Effector memory CD8-positive, alpha-beta T cell (primary cell): ENCODE measurements at places on chromosomes 7 and 10.

GRCh38 chr7:85025312-85025756 is 161.5 kb downstream of the SEMA3D start:
- DNase-seq: no peak

DNA sequence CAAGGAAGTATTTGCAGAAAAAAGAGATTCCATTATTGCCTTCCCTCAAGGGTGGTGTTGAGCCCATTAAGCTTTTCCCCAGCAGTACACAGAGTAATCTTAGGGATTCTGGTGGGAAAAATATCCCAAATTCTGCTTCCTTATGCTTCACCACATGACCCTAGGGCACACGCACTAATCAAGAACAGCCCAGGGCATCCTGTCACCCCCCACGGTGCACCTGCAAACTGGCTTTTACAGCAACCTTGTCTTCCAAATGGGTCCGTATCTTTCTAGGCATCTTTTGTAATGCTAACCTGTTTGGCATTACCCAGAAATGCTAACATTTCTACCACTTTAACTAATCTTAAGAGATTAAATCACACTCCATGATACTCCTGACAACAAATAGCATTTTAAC is 926 bp upstream of the C7orf33 start:
- no peak for DNase-seq

DNA sequence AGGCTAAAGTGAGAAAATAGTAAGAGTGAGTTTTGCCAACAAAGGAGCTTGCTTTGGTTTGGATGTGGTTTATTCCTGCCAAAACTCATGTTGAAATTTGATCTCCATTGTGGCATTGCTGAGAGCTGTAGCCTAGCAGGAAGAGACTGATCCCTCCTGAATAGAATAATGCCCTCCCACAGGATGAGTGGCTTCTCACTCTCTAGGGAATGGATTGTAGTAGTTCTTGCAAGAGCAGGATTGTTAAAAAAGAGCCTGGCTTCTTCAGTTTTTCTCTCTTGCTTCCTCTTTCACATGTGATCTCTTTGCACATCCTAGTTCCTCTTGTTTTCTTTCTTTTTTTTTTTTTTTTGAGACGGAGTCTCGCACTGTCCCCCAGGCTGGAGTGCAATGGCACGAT is 34.4 kb downstream of the ASAH2 start:
- no peak for DNase-seq

DNA sequence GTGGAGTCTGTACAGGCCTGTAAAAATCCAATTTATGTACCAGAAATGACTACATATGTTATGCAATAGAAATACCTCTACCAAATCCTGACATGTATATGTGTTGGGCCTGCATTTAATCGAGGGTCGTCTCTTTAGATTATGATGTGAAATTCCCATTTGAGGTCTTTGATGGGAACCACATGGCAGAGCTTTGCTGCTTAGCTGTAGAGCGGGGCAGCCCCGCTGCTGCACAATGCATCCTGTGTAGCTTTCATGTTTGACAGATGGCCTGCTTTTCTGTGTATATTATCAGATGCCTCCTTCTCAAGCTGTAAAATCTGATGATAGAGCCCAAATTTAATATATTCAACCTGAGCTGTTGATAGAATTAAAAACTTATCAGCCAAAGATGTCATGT is 65.8 kb downstream of the RAB18 start:
- no peak for DNase-seq

DNA sequence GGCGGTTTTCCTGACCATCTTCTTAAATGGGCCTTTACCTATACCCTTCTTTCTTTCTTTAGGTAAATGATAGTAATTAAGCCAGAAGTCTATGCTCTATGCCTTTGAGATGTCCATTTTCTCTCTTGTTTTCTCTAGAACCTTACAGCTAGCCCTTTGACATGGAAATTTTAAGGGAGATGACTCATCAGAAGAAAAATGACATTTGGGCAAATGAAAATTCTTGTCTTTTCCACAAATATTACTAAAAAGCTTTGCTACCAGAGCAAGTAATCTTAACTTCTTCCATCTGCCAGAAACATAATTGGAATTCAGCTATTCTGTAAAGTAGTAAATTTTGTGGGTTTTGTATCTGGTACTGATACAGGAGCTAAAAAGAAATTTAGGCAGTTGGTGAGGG is 59.5 kb downstream of the CCDC3 start:
- DNase-seq: no peak

- DNase-seq: no peak
Measured at GRCh38 chr7:40608321-40609075, 473.7 kb downstream of the SUGCT start.

DNA sequence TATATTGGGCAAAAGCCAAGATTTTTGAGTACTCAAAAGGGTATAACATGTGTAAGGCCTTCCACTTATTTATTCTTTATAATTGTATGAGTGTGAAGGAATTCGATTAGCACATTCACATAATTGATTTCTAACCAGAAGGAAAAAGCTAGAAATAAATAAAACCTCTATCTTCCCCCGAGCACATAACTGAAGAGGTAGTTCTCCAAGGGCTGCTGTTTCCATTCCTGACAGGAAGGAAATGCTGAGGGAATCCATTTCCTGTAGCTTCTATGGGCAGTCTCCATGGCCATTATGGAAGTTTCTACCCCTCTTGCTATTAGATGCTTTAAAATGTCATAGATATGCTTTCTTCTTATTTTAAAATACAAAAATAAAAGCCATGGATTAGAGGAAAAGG is 70.5 kb upstream of the ABCB5 start:
- no peak for DNase-seq
